ENCODE measurements at places on chromosomes 7 and 10.

- no peak for DNase-seq
Observed at GRCh38 chr7:1607696-1608095, 37.9 kb upstream of the PSMG3 start.

GRCh38 chr10:45461034-45461433, 87.0 kb downstream of the ALOX5 start:
- DNase-seq, result no peak

GRCh38 chr10:71409516-71410104, 12.9 kb downstream of the CDH23 start:
- DNase-seq, result no peak

GRCh38 chr10:120979435-120980278, 128.5 kb downstream of the WDR11 start:
- no peak for DNase-seq

DNA sequence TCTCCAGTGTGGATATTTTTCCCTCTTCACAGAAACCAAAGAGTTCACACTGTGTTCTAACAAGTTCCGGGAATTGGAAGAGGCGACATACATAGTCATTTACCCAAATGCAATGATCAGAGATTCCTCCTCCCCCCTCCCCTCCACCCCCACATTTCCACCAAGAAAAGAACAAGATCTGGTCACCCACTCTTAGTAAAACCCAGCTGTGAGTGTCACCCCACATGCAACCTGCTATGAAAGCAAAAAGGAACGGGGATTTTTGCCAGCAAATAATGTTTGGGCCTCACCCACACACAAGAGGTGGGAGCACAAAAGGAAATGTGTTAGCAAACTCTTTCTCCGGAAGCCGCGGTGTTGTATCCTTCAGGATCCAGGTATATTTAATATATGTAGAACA, 745.0 kb upstream of the AUTS2 start:
- no peak for DNase-seq

DNA sequence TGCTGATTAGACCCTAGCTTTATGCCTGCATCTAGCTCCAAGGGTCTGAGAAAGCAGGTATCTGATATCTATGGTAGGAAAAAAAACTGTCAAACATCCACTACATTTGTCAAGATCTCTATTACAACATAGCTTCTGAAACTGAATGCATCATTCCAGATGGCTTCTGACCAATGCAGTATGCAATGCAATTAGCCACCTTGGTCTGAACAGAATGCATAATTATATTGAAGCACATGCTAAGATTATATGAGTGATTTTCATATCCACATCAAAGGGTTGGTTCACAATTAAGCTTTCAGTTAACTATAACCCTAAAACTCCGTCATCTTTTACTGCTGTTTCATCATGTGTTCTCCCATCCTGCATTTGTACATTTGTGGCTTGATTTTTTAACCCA, 271.4 kb downstream of the POLR1F start:
- DNase-seq, result no peak

DNA sequence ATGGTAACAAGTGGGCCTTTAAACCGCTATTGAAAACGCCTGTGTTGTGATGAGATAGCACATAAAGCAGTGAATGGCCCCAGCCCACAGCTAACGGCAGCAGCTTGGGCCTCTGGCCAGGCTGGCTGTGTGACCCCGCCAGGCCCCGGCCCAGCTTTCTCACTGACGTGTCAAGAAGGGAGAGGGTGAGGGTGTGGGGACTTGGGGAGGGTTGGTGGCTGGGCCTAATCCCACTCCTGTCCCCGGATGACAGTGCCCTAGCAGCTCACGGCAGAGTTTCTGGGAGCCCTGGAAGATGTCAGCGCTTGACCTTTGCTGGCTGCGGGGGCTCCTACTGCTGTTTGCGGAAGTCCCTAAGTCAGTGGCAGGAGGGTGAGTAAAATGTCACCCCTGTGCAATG, 88.9 kb upstream of the SHH start:
- no peak for DNase-seq

GRCh38 chr10:133143546-133143945, 16.5 kb upstream of the KNDC1 start:
- no peak for DNase-seq

DNA sequence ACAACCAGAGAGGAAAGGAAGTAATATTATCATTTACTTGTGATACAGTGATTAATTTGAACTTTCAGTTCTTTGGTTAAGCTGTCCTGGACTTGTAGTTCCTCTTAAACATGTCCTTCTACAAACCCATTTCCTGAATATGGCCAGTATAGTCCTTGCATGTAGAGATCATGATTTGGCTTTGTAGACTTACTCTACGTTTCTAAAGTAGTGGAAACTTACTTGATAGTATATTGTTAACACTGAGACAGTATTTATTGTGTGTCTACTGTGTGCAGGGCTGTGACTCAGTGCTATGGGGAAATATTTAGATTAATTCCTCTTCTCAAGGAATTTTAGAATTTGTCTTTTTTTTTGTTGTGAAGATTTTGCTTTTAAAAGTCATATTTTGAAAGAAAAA, 109.5 kb downstream of the NRF1 start:
- DNase-seq, result no peak

DNA sequence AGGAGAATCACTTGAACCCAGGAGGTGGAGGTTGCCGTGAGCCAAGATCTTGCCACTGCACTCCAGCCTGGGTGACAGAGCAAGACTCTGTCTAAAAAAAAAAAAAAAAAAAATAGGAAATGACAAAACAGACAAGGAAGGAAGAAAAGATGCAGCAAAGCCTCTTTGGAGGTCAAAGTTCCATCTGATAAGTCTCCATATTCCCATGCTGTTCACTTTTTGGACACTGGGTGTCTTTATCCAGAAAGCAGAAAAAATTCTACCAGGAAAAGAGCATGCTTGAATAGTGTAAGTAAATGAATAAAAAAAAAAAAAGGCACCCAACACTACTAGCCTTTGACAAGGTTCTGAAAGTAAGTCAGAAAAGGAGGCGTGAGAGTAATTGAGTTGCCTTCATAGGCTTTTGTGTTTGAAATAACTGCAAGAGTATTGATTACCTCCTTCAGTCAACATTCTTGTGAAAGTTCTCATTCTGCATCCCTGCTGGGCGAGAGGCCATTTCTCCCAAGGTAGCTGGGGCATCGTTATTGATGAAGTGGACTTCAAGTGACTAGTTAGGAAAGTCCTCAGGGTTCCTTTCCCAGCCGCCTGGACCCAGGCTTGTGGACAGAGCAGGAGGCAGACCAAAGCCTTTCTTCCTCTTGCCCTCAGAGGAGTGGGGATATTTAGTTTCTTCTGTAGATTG, 133.3 kb upstream of the KIF5B start:
- no peak for DNase-seq

- no peak for DNase-seq
Observed at GRCh38 chr7:30331338-30331737, 46.9 kb downstream of the ZNRF2 start.

GRCh38 chr7:84025332-84025927, 169.2 kb downstream of the SEMA3A start:
- DNase-seq, result peak; percentile 94

DNA sequence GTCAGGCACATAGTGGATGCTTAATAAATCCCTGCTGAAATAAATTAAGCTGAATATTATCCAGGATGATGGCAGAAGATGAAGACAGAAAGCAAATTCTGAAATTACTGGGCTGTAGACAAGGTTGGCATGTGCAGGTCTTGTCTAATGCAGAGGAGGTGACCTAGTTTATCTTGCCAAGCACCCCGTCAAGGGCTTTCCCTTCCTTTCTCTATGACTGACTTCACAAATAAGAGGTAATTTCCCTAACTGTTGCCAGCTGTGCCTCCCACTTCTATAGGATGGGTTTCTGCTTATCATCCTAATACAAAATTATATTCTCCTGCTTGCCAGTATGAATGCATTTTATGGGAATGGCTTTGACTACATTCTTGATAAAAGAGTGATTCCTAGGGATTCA, 38.0 kb downstream of the LHFPL3 start:
- DNase-seq, result no peak
